ENCODE measurements at places on chromosomes 6 and 20. TPM values are rescaled to one million over a fixed set of nuclear protein-coding genes. Genes with fewer than 3 reads are reported as not detected.

The CDKN1A gene
- polyA plus RNA-seq = 604 TPM

The PACRG gene
- polyA plus RNA-seq = not detected

The TRAPPC3L gene
- polyA plus RNA-seq = not detected

The TOX2 gene
- polyA plus RNA-seq = 7.4 TPM

The CCN5 gene
- not detected for polyA plus RNA-seq

The CCND3 gene
- 88.5 TPM for polyA plus RNA-seq

The GABRR1 gene
- not detected for polyA plus RNA-seq

The TCF21 gene
- polyA plus RNA-seq = not detected

The GRM1 gene
- polyA plus RNA-seq = not detected

The CTSA gene
- 66.7 TPM for polyA plus RNA-seq

The GSS gene
- 106 TPM for polyA plus RNA-seq

The CGA gene
- polyA plus RNA-seq = not detected

The MOG gene
- not detected for polyA plus RNA-seq

The SLC2A4RG gene
- polyA plus RNA-seq = 19.8 TPM

The ATP6V1G2 gene
- polyA plus RNA-seq = 2.5 TPM

The DUSP15 gene
- polyA plus RNA-seq = 0.11 TPM

The HAO1 gene
- not detected for polyA plus RNA-seq

The BEND3 gene
- polyA plus RNA-seq = 3.4 TPM

The TCF15 gene
- polyA plus RNA-seq = not detected

The FAM83C gene
- not detected for polyA plus RNA-seq

The ALDH5A1 gene
- polyA plus RNA-seq = 2.4 TPM

The MACROD2 gene
- 2.2 TPM for polyA plus RNA-seq

The MCHR2 gene
- not detected for polyA plus RNA-seq

The NMBR gene
- polyA plus RNA-seq = not detected

The LST1 gene
- polyA plus RNA-seq = 10.0 TPM

The LTB gene
- 24.0 TPM for polyA plus RNA-seq

The BANF2 gene
- not detected for polyA plus RNA-seq

The CD24 gene
- 4.7 TPM for polyA plus RNA-seq

The CCN6 gene
- polyA plus RNA-seq = 0.07 TPM
